ENCODE measurements at places on chromosomes 2 and 18.

DNA sequence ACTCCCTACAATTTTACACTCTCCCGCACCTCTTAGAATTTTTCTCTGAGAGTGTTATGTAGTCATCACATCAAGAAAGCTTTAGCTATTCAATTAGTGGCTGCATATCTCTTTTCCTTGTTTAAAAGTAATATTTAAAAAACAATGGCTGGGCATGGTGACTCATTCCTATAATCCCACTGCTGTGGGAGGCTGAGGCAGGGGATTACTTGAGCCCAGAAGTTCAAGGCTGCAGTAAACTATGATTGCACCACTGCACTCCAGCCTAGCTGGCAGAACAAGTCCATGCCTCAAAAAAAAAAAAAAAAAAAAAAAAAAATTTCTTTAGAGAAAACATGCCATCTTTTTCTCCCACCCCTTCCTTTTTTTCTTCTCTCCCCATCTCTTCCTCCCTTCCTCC lies 44.3 kb downstream of the AQP4 start:
- no peak for DNase-seq

DNA sequence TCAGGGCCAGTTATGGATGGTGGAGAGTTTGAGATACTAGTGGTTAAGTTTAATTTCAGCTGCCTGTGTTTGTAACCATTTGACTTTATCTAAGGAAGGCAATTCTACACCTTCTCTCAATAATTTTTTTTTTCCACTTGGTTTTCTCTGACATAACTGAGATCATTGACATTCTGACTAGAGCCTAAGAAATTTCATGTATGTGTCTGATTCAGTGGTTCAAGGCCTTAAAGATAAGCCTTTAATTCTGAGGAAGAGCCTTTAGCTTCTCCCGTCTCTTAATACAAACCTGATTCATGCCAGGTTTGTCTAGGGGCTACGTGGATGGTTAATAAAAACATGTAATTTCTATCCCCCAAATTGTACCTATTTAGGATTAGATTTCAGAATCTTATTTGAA lies 971.4 kb downstream of the DPP10 start:
- no peak for DNase-seq

DNA sequence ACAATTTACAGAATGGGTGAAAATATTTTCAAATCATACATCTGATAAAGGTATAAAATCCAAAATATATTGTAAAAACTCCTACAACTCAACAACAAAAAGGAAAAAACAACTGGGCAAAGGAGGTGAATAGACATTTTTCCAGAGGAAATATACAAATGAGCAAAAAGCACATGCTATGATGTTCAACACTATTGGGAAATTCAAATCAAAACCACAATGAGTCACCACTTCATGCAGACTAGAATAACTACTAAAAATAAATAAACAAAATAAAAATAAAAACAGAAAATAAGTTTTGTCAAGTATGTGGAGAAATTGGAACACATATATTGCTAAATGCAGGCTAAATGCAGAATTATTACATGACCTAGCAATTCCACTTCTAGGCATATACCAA lies 120.9 kb downstream of the FSIP2 start:
- no peak for DNase-seq

DNA sequence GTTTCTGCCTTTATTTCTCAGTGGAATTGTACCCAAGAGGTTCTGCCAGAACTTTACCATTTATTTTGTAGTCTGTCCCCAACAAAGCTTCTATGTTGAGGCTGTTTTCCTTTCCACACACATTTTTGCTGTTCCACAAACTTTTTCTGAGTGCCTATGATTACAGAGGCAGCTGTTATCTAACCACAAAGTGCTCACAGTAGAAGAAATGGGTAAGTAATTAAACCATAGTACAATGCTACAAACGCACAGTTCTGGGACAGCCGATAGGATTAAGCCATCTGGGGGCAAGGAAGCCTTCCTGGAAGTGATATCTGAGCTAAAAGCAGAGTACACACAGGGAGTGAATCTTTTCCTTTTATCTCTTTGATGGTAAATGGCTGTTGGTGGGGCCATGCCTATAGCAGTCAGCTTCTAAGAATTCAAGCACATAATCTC lies 3.9 kb upstream of the MGAT4A start:
- DNase-seq = no peak

GRCh38 chr2:236781933-236782816 lies 212.6 kb downstream of the ACKR3 start:
- no peak for DNase-seq

GRCh38 chr18:51734576-51734975 lies 537.1 kb upstream of the MEX3C start:
- no peak for DNase-seq

DNA sequence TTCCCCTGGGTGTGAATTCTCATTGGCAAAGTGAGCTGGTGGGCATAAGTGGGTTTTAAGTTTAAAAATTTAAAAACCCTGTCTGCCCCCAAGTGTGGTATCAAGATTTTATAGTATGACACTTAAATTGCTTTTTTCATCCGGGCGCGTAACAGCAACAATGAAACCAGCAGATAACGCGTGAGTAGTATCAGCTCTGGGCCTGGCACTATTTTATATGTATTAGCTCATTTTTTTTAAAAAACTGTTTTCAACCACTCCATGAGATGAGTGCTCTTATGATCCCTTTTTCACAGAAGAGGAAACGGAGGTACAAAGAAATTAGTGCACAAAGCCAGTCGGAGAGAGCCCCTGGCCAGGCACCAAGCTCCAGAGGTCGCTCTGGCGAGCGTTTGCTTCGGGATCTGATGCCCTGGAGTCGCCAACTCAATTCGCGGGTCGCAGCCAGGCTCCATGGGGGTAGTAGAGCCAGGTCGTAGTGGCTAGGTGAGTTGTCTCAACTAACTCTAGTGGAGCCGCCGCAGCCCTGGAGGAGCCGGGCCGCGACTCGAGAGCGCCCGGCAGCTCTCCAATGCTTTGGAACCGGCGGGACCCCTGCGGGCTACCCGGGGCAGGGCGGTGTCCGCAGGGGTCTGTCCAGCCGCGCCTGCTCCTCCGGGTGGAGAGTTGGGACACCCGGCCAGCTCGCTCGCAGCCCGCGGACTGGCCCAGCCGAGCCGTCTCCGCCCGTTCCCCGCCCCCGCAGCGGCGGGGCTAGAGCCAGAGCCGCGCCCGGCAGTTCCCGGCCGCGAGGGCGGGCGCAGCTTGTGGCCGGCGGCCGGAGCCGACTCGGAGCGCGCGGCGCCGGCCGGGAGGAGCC lies at the start of gene IL1R1:
IL1R1 (plus strand) TSS at position 777 of the 859 bp plus-strand sequence. CDS start 14,979 bp downstream, outside the sequence.
- DNase-seq = no peak

DNA sequence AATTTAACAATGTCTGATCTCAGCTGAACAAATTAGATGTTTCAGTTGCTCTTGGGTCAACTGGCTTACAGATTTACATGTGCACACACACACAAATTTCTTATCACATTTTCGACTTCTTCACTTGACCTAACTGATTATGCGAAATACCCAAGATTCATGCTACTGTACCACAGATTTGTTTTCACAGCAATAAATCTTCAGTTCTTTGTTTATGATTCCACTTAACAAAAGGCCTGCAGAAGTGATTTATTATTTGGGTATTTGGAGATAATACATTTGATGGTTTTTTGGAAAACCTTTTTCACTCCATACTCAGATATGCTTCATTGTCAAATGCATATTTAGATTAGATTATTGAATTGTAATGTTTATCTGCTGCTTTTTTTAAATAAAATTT lies 129.0 kb downstream of the GALNT1 start:
- no peak for DNase-seq

GRCh38 chr18:9521770-9522169 lies 46.5 kb downstream of the RALBP1 start:
- no peak for DNase-seq

GRCh38 chr18:55501579-55501978 lies 86.4 kb downstream of the TCF4 start:
- no peak for DNase-seq

DNA sequence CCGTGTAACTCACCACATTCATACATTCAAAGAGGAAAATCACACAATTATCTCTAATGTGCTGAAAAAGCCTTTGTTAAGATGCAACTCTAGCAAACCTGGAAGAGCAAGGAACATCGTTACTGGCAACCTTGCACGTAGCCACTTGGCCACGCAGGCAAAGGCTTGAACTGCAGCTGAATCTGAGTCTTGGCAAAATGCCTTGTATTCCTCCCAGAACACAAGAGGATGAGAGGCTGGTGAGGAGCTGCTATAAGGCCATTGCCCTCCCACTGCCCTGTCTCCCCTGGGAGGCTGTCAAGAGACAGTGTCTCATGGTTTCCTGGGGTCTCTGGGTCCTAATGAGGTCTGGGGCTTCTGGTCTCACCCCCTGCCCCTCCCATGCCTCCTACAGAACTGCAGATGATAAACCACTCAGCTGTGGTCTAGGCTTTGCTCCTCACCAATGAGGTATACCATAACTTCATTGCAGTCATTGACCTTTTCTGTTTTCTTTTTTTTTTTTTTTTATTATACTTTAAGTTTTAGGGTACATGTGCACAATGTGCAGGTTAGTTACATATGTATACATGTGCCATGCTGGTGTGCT lies 141.4 kb downstream of the SPP2 start:
- no peak for DNase-seq

- no peak for DNase-seq
These were observed 43.7 kb downstream of the HDLBP start for GRCh38 chr2:241271706-241272302.

DNA sequence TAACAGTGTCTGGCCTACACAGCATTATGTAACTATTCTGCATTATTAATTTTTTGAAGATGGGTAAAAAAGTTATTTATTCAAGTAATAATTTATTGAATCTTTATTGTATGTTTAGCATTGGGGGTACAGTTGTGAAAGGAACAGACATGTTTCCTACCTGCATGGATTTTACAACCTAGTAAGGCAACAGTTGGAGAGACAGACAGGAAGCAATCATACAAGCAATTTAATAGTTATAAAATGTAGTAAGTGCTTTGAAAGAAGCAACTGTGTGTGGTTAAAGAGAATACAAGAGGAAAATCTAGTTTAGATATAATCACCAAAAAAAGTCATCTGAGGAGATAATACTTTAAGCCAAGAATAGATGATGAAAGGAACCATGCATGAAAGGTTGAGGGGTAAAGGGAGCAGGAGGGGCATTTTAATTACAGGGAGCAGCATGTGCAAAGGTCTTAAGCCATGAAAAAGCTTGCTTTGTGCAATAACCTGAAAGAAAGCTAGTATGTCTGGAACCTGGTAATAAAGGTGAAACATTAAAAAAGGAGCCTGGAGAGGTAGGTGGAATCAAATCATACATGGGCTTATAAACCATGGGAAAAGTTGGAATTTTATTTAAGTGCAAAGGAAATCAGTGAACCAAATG lies 140.8 kb downstream of the PIK3C3 start:
- DNase-seq = no peak

- DNase-seq = no peak
These were observed 539.4 kb upstream of the CDH2 start for GRCh38 chr18:28716338-28716737.

DNA sequence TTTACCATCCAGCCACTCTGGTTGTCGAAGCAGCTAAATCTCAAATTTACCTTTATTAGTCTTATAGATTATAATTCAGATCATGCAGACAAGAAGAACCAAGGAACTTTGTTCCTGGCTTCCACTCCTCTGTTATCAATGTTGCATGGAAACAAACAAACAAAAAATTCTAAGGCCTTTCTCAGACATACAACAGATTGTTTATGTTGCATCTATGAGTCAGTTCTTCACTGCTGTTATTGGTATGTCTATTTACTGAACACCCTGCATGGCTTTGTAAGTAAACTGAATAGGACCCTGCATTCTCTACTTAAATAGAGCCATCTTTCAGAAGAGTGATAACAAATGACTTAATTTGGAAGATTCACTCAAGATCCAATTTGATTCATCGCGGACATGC lies 1.6 kb upstream of the ANKRD44 start:
- DNase-seq = no peak

GRCh38 chr2:239579081-239579480 lies 178.3 kb upstream of the HDAC4 start:
- DNase-seq = no peak

DNA sequence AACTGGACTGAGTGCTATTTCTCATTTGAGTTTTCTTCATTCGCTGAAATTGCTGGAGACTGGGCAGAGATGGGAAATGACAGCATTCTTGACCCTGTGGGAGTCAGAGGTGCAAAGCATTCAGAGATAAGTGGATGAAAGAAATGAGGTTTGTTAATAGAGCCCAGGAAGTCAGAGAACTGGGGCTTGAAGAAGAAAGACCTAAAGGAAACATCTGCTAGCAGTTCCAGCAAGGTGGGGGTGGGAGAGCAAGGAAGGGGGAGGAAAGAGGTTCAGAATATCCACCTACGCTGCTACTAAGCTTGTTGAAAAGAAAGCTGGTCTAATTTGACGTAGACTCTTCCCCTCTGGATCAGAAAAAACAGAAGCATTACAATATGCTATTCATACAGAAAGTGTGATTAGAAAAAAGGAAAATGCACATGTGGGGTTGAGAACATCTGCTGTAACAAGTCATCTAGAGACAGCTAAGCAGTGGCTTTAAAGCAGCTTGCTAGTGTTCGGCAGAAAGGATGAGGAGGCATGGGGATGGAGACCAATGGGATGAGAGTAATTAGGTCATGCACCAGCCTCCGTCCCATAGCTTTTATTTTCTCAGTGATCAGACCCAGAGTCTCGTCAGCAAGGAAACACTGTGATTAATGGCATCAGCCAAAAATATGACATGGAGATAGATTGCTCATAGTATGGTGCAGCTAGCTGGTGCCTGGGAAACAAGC lies 29.7 kb downstream of the NAB1 start:
- DNase-seq = no peak

GRCh38 chr2:120262761-120263428 lies 10.2 kb downstream of the RALB start:
- DNase-seq = no peak

GRCh38 chr18:63078471-63078870 lies 241.1 kb downstream of the BCL2 start:
- DNase-seq = no peak

DNA sequence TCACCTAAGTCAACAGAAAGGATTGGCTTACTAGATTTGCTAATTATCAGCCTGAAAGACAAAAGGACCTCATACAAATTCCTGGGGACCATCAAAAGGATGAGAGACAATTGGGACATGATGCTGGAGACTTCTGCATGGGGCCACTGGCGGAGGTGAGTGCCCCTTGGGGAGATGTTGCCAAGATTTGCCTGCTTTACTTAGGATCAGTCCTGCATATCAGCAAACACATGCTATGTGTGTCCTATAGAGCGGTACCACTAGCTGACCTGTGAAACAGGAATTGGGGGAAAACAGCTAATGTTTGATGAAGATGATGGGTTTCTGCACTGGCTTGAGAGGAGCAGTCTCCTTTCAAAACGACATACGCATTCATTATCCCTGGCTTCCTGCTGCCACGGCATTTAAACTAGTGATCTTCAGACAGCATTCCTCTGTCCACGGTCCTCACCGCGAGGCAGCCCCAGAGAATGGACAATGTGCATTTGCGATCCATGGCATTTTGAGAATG lies 104.2 kb downstream of the TGIF1 start:
- DNase-seq = no peak

- DNase-seq = no peak
These were observed 693.9 kb upstream of the ID2 start for GRCh38 chr2:7987992-7988391.

GRCh38 chr2:72682061-72682460 lies 143.8 kb downstream of the EXOC6B start:
- DNase-seq = no peak
